NCI-H1092 (cell line): ENCODE measurements at places on chromosomes 1 and 21.
A peak's percentile ranks its signal among the peaks of the same experiment; 100 is the strongest.

DNA sequence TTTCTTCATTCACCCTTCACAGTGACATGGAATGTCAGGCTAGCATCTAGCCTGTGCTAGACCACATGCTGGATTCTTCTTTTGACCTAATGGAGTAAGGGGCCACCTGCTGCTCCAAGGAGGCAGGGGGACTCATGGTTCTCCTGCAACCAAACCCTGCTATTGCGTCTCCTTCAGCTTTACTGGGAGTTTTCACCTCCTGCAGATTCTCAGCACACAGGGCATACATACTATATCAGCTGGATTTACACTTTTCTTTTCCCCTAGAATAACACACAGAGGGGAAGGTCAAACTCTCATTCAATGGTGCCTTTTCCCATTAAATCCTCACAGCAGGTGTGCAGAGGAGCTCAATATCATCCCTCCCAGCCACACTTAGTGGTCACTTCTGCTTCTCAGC lies 16.6 kb upstream of the AK5 start:
- no peak for DNase-seq

DNA sequence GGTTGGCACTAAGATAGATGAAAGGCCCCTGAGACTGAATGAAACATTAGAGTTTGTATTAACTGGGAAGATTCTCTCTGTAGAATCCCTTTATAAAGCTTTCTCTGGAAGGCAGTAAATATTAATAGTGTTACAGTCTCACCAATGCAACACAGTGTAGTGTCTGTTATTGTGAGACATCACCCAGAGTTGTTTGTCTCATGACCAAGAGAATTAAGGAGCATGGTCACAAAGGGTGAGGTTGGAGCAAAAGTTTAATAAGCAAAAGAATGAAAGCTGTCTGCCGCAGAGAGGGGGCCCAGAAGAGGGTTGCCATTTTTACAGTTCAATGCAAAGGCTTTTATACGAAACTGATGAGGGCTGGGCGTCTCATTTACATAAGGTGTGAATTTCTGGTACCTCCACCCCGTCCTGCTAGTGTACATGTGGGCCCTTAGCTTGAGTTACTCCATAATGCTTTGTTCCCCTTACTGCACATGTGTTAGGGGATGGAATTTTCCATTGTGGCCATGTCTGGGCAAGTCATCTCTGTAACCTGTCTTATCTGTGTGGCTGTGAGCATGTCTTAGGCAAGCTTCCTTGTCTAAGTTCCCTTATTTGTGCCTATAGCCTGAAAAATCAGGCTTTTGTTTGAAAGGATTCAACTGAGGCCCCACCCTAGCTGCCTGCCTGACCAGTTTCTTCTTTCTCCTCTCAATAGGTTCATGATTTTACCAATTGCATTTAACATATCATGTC lies 184.1 kb downstream of the RASAL2 start:
- no peak for DNase-seq

- no peak for DNase-seq
Observed at GRCh38 chr1:17163789-17164666, 40.9 kb upstream of the PADI1 start.

- DNase-seq = no peak
Observed at GRCh38 chr1:170309389-170310013, 163.7 kb downstream of the NTMT2 start.

- DNase-seq = peak; percentile 83
Observed at GRCh38 chr1:226939438-226940028, 561 bp upstream of the COQ8A start.

- DNase-seq = no peak
Observed at GRCh38 chr1:160987359-160988050, 32.9 kb upstream of the ITLN2 start.

DNA sequence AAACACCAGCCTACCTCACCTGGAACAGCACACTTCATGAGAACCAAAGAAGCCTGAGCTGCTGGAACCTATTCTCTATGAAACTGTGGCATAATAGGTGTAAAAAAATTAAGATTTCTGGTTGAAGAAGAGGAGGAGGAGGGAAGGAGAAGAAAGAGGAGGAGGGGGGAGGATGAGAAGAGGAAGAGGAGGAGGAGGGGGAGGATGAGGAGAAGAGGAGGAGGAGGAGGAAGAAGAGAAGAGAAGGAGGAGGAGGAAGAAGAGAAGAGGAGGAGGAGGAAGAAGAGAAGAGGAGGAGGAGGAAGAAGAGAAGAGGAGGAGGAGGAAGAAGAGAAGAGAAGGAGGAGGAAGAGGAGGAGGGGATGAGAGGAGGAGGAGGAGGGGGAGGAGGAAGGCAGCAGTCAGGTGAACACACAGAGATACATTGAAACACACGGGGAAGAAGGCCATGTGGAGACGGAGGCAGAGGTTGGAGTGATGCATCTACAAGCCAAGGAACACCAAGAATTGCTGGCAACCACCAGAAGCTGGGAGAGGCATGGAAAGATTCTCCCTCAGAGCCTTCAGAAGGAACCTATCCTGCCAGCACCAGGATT lies 8.2 kb downstream of the ACTA1 start:
- no peak for DNase-seq

GRCh38 chr1:187665483-187665882 lies 836.7 kb downstream of the PLA2G4A start:
- no peak for DNase-seq

- no peak for DNase-seq
Observed at GRCh38 chr1:30809514-30810263, 52.1 kb upstream of the LAPTM5 start.

DNA sequence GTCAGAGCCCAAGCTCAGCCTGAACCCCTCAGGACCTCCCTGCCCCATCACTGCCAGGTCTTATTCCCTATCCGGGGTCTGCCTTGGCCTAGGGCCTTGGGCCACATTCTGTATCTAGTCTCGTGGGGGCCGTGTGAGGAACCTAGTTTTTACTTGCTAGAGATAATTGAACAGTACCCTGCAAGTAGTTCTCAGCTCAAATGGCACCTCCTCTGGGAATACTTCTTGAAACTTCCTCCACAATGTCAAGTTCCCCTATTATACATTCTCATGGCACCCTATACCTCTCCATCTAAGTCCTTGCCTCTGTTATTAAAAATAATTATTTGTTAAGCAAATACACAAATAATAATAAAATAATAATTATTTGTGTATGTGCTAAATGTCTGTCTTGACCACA lies 32.9 kb upstream of the CSF1 start:
- DNase-seq = no peak

GRCh38 chr1:59079434-59080140 lies 217.3 kb upstream of the FGGY start:
- no peak for DNase-seq

DNA sequence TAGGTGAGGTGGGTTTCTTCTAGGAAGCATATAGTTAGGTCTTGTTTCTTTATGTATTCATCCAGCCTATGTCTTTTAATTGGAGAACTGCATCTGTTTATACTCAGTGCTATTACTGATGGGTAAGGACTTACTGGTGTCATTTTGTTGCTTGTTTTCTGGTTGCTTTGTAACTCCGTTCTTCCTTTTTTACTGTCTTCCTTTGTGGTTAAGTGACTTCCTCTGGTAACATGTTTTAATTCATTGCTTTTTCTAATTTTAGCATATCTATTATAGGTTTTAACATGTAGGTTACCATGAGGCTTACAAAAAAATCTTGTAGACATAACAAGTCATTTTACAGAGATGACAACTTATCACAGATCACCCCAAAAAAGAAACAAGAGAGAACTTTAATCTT lies 160.8 kb downstream of the VAV3 start:
- no peak for DNase-seq

DNA sequence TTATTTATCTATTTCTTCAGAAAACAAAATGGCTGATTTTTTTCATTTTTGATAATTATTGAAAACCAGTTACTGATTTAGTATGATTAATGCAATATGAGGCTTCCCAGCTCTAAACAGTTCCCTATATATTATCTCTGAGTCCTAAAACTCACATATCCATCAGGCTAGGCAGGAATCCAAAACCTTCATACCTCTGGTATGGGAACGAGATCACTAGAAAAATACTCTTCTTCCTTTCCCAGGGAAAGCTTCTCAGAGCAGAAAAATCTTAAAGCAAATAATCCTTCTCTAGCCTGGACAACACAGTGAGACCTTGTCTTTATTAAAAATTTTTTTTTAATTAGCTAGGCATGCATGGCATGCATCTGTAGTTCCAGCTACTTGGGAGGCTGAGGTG lies 42.5 kb downstream of the KDM5B start:
- no peak for DNase-seq

GRCh38 chr1:215971793-215972441 lies 404.8 kb downstream of the KCTD3 start:
- no peak for DNase-seq

GRCh38 chr21:35857095-35857494 lies 203.2 kb downstream of the SETD4 start:
- DNase-seq = no peak

DNA sequence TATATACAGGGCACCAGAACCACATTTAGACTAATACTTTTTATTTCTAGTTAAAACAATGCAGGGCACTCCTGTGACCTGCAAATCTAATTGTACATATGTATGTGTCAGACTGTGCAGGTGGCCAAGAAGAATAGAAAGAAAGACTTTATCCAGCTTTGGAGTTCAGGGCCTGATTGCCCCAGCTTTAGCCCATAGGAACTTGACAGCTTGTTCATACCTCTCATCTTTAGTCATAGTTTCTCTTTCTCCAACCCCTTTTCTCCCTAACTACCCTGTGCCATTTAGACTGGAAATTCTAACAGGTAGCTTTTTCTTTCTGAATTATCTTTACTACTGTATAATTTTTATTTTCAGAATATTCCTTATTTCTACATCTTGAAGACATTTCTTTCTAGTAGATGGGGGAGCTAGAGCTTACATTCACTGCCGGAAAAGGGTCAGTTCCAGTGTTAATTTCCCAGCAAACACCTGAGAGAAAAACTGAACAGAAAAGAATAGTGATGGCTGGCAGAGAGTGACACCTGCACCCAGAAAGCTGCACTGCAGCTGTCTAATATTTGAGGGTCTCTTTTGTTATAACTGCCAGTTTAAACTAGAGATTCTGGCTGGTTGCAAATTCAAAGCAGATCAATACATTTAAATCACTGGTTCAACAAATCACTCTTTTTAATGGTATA lies 8.4 kb downstream of the YBX1 start:
- DNase-seq = no peak

- DNase-seq = no peak
Observed at GRCh38 chr1:60739729-60740128, 342.6 kb upstream of the NFIA start.

DNA sequence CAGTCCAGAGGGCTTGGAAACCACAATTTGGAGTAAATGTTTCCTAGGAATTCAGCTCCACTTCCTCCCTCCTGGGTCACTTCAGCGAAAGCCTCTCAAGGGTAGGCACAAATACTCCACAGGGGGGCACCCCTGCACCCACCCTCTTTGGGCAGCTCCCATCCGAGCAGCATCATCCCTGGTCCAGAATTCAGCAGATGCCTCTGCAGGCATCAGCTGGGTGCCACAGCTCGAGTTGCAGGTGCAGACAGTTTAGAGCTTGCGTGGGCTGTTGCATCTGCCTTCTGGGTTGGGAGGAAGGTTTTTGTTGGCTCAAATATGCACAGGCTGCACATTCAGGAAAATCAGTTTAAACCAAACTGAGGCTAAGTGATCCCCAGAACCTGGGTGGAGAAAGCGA lies 25.0 kb downstream of the KANK4 start:
- no peak for DNase-seq

DNA sequence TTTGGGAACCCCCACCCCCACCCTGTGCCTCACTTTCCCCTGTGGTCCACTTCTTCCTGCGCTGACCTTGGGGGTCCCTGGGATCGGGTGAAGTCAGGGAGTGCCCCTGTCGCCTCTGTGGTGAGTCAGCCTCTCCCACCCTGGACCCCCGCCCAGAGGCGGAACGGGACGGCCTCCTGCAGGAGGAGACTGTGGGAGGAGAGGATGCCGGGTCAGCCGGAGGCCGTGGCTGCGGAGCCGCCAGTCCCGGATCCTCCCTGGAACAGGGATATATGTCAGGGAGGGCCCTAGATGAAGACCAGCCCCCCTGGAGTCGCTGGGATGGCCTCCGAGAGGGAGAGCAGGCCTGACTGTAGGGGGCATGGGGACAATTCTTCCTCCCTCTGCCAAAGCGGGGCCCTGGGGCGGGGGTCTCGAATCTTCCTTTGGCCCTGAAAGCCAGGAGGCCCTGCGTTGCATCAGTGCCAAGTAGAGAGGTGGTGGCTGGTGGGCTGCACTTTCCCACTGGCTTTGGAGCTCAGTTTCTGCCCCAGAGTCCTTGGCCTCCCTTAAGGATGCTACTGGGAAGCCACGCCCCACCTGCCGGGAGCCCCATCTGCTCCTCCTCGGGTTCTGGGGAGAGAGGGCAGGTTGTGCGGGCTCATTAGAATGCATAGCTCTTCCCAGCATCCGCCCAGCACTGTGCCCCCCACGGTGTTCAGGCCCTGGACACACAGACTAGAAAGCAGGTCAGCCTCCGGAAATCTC lies 930 bp downstream of the ARHGEF10L start:
- peak; percentile 25 for DNase-seq

GRCh38 chr1:225427235-225428067 lies at the start of gene LBR:
LBR (minus strand) TSS chr1:225428038; CDS start chr1:225424075, 3,963 bp downstream.
- no peak for DNase-seq

- DNase-seq = no peak
Observed at GRCh38 chr1:65791801-65792668, 660 bp upstream of the PDE4B start.

DNA sequence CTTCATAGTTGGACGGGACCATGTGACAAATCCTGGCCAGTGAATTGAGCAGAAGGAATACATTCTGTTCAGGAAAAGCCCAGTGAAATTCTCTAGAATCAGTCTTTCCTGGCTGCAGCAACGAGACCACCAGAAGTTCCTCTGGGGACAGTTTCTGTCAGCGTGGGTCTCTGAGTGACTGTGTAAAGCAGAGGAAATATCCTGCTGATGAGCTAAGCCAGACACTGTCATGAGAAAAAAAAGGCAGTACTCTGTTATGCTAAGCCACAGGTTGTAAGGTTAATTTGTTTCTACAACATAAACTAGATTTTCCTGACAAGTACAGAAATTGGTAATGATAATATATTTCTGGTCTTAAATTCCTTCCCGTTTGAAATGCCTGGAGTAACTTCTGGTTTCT lies 664.4 kb downstream of the LMO4 start:
- DNase-seq = no peak

- DNase-seq = no peak
Observed at GRCh38 chr1:161994175-161994668, 29.4 kb downstream of the OLFML2B start.

GRCh38 chr1:41683681-41684500 lies 199.4 kb upstream of the EDN2 start:
- no peak for DNase-seq
